ENCODE measurements at places on chromosomes 11 and 22.

GRCh38 chr11:6129635-6130034, 22.2 kb downstream of the OR56B4 start:
- no peak for DNase-seq

DNA sequence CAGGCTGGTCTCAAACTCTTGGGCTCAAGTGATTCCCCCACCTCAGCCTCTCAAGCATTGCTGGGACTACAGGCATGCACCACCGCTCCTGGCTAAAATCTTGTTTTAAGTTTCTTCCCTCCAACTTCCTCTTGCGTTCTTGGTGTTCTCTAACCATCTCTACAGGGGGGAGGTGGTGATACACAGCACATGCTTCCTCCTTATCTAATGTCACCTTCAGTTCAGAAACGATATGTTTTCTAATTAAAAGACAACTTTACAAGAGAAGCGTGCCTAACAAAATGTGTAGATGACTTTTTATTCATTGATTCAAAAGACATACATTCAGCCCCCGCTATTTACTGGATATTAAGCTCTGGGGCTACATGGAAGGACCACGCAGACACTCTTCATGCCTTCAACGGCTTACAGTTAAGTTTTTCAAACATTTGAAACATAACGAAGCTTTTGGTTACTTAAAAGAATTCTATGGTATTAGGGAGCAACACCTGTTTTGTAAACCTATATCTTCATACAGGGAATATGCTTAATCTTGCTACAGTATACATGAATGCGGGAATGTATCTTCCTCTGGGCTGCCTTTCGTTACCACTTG, 933 bp upstream of the DLAT start:
- no peak for DNase-seq

DNA sequence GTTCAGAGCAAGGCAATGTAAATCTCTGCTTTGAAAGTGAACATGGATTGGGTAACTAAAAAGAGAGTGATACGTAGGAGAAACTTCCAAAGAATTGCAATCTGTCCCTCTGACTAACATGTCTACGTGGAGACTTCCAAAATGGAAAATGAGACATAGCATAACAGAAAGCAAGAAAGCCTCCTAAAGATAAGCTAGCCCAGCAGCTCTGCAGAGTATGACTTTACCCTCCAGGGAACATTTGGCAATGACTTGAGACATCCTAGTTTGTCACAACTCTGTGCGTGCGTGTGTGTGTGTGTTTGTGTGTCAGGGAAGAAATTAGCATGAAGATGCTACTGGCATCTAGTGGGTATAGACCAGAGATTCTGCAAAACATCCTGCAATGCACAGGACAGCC, 817.4 kb downstream of the NTM start:
- DNase-seq: no peak

DNA sequence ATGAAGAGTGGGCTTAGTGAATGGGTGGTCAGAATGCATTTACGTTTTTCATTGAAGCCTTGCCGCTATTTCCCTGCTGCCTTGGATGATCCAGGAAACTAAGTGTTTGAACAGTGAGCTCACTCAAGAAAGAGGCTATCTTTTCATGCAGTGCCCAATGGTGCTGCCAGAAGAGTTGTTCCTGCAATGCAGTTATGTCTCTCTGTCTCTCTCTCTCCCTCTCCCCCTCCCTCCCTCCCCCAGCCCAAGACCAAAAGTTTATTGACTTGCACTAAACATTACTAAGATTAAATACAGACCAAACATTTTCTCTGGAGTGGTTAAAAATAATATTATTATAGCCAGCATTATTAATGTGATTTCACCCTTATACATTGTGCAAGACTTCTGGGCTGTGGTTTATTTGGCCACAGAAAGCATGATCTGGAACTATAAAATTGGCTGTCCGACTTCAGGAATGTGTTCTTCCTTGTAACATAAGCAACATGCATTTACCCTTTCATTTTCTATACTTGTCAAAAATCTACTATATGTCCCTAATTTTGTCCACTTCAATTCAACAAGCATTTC, 6.6 kb upstream of the FUT4 start:
- no peak for DNase-seq

DNA sequence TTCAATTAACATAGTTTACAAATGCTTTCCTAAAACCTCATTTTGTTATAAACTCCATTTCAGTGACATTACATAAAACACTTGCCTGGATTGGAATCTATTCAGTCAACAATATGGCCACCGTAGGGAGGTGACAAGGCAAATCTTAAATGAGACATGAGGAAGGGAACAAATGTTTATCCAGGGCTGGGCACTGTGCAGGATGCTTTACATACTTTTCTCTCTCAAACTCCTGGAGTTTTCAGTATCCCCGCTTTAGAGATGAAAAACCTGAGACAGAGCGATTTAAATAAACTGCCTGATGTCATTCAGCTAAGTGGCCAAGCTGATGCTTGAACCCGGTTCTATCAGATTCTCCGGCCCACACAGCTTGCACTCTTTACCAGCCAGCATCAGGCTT, 259.9 kb downstream of the CADM1 start:
- no peak for DNase-seq

DNA sequence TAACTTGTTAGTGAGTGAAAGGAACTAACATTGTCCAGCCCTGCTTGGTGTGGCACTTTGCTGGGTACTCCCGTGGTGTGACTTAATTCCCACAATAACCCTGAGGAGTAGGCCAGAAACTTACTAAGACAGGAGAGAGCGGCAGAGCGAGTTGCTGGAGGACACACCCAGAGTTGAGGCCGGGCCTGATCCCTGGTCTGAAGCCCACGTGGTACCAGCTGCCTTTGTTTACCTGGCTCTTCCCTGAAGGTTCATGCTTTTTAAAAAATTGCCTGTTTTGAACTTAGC, 594 bp downstream of the MPST start:
- DNase-seq: no peak

DNA sequence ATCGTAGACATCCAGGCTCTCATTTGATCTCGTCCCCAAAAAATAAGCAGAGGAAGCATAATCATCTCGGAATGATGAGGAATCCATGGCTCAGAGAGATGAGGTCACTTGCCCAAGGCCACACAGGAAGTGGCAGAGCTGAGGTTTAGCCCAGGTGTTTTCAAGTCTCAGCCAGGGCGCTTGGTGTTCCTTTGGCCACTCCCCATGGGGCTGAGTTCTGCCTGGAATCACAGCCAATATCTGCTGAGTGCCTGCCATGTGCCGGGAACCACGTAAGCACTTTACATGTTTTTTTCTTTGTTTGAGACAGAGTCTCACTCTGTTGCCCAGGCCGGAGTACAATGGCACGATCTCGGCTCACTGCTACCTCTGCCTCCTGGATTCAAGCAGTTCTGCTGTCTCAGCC, 29.5 kb upstream of the MYH9 start:
- DNase-seq: no peak

DNA sequence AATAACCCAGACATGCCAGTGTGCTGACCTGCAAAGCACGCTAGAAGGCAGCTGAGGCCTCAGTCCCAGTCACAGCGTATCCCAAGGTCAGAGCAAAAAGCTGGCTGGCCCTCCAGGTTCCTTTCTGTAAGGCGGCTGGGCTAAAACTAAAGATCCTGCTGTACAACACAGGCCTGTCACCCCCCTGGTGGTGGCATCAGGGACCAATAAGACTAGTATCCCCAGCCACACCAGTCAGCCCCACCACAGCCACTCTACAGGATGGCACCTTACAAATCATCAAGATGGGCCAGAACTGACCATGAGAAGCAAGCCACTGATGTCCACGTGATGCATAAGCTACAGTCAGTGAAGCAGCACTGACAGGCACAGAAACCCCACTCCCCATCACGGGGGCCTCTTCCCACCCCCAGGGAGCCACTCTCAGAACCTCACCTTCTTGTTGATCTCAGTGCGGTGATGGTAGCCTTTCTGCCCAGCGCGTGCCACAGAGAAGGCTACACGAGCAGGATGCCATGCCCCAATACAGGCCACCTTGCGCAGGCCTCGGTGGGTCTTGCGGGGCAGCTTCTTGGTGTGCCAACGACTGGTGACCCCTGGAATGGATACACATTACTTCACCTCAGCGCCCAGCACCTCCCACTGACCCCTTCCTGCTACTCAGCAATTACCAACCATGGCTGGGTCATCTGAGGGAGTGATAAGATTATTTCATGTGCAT, 5.0 kb downstream of the RPL3 start:
- DNase-seq: no peak

- DNase-seq: no peak
Measured at GRCh38 chr11:87022254-87022653, 15.5 kb upstream of the TMEM135 start.

Measured in coronary artery (tissue), 2 donors.